ENCODE measurements at places on chromosomes 3 and 15. TPM values are rescaled to one million over a fixed set of nuclear protein-coding genes. Genes with fewer than 3 reads are reported as not detected.

Gene CFAP44
- total RNA-seq: 7.7 TPM

Gene EIF4E3
- 54.5 TPM for total RNA-seq

Gene MOBP
- total RNA-seq: not detected

Gene SFMBT1
- total RNA-seq: 15.5 TPM

Gene SLC22A13
- not detected for total RNA-seq

Gene NR2E3
- not detected for total RNA-seq

Gene PTH1R
- total RNA-seq: 14.8 TPM

Gene SYNPR
- total RNA-seq: not detected

Gene ARL6IP5
- total RNA-seq: 329 TPM

Gene HHLA2
- not detected for total RNA-seq

Gene PEX5L
- total RNA-seq: 0.34 TPM

Gene TICRR
- total RNA-seq: not detected

Gene MB21D2
- 3.7 TPM for total RNA-seq

Gene FANCD2OS
- not detected for total RNA-seq

Gene MYD88
- 32.6 TPM for total RNA-seq

Gene TEX9
- 1.3 TPM for total RNA-seq

Gene PAQR9
- total RNA-seq: not detected
